ENCODE measurements at places on chromosomes 11 and 22. TPM values are rescaled to one million over a fixed set of nuclear protein-coding genes. Genes with fewer than 3 reads are reported as not detected.

GRCh38 chr11:129453293-129453721 lies 77.7 kb downstream of the BARX2 start:
- DNase-seq, result no peak
- no peak overlapping the region for H3K4me3 ChIP-seq

DNA sequence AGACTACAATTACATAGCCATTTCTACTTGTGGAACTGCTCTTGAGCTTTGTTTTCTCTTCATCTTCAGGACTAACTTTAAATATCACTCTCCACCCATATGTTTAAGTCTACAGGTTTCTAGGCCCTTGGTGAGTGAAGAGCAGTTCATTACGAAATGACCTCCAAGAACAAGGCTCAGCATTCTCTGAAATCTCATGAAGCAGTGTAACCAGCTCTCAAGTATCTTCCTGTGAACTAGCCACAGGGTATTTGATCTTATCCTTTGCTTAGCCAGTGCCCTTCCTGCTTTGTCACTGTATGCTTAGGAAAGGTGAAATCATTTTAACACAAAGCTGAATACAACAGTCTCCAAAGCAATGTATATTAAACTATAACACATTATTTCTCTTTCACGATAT lies 20.4 kb upstream of the LYVE1 start:
- H3K27ac ChIP-seq, result no peak overlapping the region
- no peaks in the 10 kb centered on the region for H3K36me3 ChIP-seq
- H3K27me3 ChIP-seq, result peaks cover 37% of the 10 kb centered on the region
- peak overlapping the region; percentile 60 for H3K4me3 ChIP-seq
- H3K4me1 ChIP-seq, result peaks cover 17% of the 10 kb centered on the region

DNA sequence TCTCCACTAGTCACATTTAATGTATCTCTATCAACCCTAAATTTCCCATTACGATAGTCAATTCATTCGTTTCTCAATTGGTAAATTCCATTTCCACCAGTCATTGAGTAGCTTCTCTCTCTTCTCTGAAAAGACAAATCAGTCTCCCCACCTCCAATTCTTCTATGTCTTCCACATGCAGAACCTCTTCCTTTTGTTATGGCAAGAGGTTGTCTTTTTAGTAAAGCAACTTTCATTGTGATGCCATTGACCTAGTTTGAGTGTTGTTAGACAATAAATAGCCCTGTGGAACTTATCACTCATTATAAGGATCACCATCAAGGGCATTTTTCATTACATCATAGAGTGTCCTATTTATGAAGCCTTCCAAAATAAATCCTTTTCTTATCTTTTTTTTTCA lies 340.9 kb downstream of the LRRC4C start:
- DNase-seq, result no peak
- no peak overlapping the region for H3K27ac ChIP-seq
- no peak overlapping the region for H3K4me3 ChIP-seq
- H3K4me1 ChIP-seq, result no peaks in the 10 kb centered on the region

OR10D3 gene
- not detected for total RNA-seq

PKDREJ gene
- total RNA-seq, result not detected
